Metanephros (tissue), 2 donors: ENCODE measurements at places on chromosomes 5 and 9. TPM values are rescaled to one million over a fixed set of nuclear protein-coding genes. Genes with fewer than 3 reads are reported as not detected.

Gene ZFP37
- 4.7 TPM for total RNA-seq

Gene IL6ST
- 139 TPM for total RNA-seq

Gene C9orf153
- 0.70 TPM for total RNA-seq

Gene ORM2
- not detected for total RNA-seq

Gene GABRA1
- 0.29 TPM for total RNA-seq
